ENCODE measurements at places on chromosomes 2 and 18.

- no peak for DNase-seq
Measured at GRCh38 chr18:27057519-27058234, 127.4 kb downstream of the CHST9 start.

GRCh38 chr2:238091436-238092060 is 8.6 kb upstream of the ESPNL start:
- no peak for DNase-seq

DNA sequence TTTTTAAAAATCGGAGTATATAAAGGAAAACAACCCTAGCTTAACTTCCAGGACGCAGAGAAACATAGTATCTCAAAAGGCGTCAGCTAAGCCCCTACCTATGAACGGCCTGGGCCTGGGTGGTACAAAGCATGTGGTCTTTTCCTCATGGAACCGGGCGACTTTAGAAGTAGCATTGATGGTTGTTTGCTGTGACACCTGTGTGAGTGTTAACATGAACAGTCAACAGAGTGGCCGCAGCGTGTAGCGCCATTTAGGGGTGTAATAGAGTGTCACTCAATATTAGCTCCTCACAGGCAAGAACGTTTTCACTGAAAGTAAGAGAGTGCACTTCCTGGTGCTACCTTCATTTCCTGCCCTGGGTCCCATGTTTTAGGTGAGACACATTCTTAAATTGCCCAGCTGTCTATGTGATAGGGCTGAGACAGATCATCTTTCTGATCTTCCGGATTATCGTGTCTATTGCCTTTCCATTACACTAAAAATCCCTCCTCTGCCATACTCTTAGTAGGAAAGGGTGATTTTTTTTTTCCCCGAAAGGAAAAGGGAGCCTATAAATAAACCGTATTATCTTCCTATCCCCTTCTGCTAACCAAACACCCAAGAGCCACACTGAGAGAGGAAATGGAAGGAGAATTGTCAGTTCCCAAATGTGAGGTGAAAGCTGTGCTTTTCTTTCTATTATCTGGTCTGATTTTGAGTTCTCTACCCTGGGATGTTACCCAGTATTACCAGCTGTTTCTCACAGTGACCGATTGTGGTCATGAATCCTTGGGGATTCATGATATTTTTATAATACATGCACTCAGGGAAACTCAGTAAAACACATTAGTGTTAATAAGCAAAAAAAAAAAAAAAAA is 1.3 kb downstream of the GORASP2 start:
- no peak for DNase-seq

DNA sequence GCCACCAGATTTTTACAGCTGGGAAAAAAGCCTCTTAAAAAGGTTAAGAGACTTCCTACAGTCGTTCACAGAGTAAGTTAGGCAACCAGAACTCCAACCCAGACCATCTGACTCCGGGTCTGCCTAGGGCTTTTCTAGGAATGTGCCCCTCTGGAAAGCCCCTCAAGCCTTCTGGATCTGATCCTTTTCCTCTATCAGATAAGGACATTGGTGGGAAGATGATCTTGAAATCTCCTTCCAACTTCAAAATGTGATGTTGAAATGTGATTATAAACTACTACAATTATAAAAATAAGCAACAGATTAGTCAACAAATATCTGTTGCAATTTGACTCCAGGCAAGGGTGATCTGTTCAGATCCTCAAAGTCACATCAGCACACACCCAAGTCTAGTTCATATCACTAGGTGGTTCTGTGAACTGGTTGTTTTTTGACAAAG is 270.4 kb downstream of the ARHGAP15 start:
- DNase-seq: no peak

DNA sequence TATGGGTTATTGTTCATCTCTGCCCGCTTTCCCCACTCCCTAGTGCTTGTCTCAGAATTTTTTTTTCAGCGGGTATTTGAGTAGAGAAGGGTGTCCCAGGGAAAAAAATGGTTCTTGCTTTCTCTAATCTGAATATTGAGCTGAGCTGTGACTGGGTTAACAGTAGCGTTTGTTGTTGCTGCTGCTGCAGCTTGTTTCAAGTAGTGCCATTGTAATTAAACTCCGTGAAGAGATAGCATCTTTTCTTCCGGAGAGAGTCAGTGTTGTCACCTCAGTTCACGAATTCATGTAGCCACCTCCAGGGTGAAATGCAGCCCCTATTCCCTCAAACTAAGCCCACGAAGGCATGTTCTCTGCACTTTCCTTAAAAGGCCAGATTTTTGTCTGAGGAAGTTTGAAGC is 1.5 kb upstream of the AAK1 start:
- DNase-seq: no peak

- no peak for DNase-seq
Measured at GRCh38 chr2:55954306-55955035, 30.9 kb upstream of the EFEMP1 start.

DNA sequence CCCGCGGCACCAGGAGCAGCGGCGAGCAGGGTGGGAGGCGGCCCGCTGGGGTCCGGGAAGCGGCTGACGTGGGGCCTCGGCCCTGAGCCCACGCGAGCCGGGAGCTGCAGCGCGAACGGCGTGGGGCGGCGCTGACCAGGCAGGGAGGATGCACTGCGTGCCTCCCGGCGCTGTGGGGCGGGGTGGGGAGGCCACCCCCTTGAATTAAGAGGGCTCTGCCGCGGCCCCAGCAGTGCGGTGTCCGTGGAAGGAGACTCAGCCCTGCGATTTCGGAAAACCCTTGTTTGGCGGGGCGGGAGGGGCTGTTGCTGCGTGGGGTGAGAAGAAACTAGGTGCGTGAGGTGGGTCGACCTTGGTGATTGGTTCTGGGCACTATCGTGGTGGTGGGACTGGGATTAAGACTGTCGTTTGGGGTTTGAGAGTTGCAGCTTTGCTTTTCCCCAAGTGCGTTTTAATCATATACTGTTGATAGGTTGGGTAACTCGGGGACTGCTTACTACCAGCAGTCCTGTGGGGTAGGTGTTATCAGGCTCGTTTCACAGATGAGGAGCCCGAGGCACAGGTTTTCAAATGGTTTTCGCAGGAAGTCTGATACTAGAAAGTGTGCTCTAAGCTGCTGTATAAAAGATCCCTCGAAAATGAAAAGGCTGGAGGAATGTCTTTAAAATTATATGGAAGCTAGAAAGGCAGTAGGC is 722 bp downstream of the ACSL3 start:
- DNase-seq: no peak

DNA sequence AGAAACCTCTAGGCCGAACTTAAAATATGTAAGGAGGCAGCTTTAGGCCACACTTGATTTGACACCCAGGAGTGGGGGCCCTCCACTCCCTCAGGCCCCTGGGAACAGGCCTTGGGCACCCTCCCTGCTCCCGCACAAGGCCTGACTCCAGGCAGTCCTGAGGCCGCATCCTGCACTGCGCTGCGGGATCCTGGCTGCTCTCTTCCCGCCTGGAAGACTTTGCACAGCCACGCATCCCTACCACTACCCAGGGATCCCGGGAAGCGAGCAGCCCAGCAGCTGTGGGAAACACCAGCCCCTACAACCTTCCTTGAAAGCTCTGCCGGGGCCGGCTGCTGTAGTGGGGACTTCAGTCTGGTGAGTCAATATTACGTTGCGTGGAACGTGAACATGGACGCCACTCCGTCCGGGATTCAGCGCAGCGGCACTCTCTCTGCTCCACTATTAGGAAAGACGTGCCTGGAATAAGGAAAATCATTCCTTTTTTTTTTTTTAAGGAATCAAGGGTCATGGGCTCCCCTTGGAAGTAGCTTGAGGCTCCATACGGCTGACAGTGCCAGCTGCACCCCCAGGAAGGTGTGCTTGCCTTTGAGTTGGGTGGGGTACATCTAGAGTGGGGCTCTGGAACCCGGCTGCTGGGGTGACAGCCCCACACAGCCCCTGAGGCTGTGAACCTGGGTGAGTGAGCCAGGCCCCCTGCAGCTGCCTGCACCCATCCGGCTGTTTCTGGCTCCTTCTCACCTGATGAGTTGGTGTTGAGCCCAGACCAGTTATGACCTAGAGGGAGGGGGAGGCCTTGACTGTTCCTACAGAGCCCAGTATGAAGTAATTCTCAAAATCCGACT is 119.2 kb upstream of the TMEM18 start:
- no peak for DNase-seq

- DNase-seq: no peak
Measured at GRCh38 chr2:21326152-21326551, 202.4 kb downstream of the TDRD15 start.

- DNase-seq: no peak
Measured at GRCh38 chr2:73386894-73387636, 1.4 kb downstream of the ALMS1 start.

DNA sequence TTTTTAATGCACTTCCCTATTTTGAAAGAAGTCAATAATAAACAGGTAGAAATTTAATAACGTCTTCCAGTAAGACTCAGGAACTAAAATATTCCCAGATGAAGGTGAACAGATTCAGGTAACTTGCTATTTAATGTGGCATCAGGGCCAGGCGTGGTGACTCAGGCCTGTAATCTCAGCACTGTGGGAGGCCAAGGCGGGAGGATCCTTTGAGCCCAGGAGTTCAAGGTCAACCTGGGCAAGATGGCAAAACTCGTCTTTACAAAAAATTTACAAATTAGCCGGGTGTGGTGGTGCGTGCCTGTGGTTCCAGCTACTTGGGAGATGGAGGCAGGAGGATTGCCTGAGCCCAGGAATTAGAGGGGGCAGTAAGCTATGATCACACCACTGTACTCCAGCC is 81.8 kb downstream of the NXPH2 start:
- no peak for DNase-seq

GRCh38 chr2:37641582-37642171 is 29.8 kb downstream of the CDC42EP3 start:
- no peak for DNase-seq

GRCh38 chr2:188291617-188292347 is at the start of gene GULP1:
GULP1 (plus strand) TSS chr2:188291874; CDS start chr2:188477703, 185,829 bp downstream.
- no peak for DNase-seq

DNA sequence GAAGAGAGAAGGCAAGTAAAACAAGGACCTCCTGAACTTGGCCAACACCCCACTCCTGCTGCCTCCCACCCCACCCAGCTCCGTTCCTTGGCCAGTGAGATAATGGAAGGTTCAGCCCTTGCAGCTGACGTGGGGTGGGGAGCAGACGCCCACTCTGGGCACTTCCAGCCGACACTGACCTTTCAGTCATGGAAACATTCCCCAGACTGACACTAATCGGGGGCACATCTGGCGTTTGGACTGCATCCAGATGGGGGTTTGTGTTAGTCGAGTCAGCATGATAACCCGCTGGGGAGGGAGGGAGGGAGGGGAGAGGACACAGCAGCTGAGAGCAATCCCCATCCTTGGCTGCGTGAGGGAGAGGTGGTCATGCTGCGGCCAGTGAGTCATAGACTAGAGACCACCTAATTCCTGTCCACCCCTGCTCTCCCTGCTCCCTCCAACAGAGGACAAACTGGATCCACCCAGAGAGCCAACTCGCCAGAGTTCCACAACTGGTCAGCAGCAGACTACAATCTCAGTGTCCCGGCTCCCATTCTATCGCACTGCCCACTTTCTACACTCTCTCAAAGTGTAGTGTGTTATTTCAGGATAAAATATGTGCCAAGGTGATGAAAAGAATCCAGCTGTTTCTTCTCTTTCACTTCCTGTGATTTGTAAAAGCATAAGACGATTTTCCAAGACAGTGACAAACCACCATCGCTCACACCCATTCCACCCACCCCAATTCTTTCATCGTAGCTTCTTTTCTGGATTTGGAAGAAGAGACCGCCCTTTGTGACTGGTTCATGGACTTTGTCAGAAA is 115.4 kb upstream of the PKDCC start:
- no peak for DNase-seq

GRCh38 chr18:58064406-58064998 is 20.5 kb downstream of the NEDD4L start:
- DNase-seq: no peak

- DNase-seq: peak; percentile 16
Measured at GRCh38 chr2:174597345-174598047, at the start of gene WIPF1. WIPF1 (minus strand) TSS chr2:174597804; CDS start chr2:174585573, 12,231 bp downstream.

GRCh38 chr2:86224645-86225355 is 25.5 kb downstream of the MRPL35 start:
- DNase-seq: no peak

DNA sequence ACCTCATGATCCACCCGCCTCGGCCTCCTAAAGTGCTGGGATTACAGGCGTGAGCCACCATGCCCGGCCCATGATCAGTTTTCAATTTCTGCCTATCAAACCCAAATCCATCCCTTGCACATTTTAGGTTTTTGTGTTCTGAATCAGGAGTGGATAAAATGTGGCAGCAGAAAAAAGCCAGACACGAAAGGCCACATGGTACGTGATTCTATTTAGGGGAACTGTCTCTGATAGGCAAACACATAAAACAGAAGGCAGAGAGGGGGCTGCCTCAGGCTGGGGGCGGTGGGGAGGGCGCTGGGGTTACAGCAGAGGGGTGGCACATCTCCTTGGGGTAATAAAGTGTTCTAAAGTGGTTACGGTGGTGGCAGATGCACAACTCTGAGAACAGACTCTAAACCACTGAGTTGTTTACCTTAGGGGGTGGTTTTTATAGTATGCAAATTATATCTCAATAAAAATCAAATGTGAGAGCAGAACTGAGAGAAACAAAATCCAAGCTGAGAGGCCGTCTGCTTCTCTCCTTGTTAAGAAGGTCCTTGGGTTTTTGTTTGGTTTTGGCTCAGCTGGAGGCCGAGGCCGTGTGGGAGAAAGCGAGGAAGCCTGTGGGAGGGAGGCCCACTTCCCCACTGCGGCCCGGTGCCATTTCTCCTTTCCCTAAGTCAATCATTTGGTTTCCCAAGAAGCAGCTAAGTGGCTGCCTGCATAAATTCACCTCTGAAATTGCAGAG is 78.0 kb downstream of the SOWAHC start:
- DNase-seq: no peak
